ENCODE measurements at places on chromosomes 7 and 10.

DNA sequence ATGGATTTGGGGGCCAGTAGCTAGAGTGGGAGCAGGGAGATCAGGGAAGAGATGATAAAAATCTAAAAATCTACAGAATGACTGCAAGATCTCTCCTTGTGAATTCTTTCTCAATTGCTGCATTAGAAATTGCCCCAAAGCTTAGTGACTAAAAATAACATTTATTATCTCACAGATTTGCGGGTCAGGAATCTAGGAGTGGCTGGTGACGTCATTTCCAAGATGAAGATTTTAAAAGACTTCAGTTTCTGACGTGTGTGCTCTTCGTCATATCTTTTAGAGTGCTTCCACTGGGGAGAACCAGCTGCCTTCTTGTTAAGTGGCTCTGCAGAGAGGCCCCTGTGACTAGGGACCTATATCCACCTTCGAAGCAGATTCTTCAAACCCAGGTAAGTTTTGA, 112.6 kb downstream of the DGKI start:
- DNase-seq, result no peak

DNA sequence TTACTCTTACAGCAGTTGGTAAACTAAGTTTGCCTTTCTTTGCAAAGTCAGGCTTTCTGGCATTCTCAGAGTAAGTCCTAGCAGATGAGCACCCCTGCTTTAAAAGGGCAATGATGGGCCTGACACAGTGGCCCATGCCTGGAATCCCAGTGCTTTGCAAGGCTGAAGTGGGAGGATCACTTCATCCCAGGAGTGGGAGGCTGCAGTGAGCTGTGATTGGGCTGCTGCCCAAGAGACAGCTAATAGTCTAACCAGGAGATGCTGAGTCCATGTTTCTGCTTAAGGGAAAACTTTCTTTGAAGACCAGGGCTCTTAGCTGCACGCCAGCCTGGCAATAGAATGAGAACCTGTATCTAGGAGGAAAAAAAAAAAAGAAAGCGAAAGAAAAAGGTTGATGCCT, 100.2 kb upstream of the MPP7 start:
- no peak for DNase-seq

DNA sequence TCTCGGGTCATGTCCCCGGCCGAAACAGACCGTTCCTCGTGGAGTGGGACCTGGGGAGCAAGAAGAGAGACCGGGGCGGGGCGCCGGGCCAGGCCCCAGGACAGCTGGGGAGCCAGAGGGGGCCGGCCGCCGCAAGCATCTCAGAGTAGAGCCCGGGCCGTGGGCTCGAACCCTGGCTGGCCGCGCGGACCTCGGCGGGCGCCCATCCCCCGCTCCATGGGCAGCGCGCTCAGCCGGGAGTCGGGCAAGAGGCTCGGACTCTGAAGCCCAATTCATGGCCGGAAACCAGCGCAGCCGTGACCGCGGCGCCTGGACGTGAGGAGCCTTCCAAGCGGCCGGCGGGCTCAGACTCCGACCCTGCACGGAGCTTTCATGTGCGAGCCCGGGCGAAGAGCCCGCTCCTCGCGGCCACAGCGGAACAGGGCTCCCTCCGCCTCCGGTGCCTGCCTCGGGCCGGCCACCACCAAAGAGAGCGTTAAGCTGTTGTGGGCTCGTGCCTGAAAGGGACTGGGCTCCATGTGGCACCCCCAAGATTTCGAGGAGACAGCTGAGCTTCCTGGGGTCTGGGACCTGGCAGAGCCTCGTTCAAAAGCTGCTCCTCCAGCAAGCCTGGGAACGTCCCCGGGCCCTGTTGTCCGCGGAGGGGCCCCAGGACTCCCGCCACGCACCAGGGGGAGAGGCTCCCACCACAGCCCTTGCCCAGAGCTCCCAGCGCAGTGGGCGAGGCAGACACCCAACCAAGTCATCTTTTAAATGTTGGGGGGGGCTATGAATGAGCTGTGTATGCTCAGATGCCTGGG, 757 bp upstream of the GRID1 start:
- peak; percentile 65 for DNase-seq

DNA sequence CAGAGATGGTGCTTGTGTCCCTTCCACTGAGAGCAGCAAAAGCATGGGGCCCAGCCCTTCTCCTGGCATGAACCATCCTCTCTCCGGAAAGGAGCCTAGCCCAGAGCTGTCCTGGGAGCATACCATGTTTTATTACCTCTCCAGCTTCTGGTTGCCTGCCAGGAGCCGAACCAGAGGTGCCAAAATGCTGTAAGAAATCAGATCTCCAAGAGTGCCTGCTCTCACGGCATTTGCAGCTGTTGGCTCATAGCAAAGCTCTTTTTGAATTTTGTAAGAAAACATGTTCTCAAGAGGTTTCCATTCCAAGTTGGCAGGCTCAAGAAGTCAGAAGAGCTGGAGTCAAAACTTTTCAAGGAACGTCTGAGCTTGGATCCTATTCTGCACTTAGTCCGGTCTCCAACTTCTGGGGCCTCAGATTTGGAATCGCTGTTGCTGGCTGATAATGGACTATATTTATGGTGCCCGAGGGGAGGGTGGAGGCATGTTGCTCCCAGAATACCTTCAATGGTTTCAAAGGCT, 211.7 kb upstream of the MKI67 start:
- no peak for DNase-seq

DNA sequence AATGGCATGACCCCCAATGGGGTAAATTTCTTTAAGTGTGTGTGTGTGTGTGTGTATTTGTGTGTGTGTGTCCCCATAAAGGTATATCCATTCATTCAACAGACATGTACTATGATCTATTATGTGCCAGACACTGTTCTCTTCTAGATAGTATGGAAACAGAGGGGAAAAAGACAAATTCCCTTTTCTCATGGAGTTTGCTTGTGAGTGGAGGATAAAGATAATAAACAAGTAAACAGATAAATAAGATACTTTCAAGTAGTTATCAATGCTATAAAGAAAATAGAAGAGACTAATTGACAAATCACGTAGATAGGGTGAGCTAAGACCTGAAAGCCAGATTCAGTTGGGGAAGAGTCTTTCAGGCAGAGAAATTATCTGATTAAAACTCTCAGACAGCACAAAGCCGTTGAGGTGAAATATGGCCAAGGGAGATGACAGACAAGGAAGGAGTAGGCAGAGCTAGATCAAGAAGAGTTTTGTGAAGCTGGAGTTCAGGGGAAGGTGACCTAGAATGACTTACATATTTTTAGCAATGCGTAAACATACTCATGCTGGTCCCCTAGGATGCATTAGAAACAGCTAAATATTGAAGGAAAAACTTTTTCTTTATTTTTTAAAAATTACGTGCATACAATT, 45.2 kb upstream of the DMTF1 start:
- DNase-seq, result no peak

GRCh38 chr7:138756591-138757242, 41.1 kb upstream of the TMEM213 start:
- DNase-seq, result no peak

- no peak for DNase-seq
Observed at GRCh38 chr7:30572212-30572841, 22.4 kb upstream of the GARS1 start.

- no peak for DNase-seq
Observed at GRCh38 chr7:32102432-32102873, 32.2 kb upstream of the PDE1C start.

- DNase-seq, result no peak
Observed at GRCh38 chr10:119726676-119727261, 919 bp downstream of the INPP5F start.

- DNase-seq, result no peak
Observed at GRCh38 chr7:37018954-37019353, 294.7 kb upstream of the AOAH start.

GRCh38 chr7:33764752-33765451, 140.4 kb upstream of the BMPER start:
- no peak for DNase-seq

GRCh38 chr7:33558549-33559323, 346.6 kb upstream of the BMPER start:
- no peak for DNase-seq

DNA sequence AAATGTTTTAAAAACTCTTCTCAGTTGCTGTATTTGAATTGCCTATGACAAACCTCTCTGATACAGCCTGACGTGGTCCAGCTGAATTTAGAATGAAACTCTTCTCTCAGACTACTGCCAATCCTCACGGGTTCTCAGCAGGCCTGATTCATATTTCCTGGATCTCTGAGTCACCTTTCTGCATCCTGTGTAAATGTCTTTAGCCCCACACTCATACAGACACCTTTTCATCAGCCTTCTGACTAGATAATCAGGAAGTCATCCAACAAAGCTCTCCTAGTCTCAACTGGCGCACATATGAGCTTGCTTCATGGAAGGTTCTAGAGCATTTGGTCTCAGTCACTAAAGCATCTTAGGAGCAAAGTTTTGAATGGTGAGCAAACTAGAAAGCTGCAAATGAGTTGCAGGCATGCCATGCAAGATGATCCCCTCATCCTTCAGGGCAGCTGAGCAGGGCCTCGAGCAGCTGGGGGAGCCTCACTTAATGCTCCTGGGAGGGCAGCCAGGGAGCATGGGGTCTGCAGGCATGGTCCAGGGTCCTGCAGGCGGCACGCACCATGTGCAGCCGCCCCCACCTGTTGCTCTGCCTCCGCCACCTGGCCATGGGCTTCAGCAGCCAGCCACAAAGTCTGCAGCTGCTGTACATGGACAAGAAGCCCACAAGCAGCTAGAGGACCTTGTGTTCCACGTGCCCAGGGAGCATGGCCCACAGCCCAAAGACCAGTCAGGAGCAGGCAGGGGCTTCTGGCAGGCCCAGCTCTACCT, 182.8 kb downstream of the ARHGAP12 start:
- DNase-seq, result no peak

DNA sequence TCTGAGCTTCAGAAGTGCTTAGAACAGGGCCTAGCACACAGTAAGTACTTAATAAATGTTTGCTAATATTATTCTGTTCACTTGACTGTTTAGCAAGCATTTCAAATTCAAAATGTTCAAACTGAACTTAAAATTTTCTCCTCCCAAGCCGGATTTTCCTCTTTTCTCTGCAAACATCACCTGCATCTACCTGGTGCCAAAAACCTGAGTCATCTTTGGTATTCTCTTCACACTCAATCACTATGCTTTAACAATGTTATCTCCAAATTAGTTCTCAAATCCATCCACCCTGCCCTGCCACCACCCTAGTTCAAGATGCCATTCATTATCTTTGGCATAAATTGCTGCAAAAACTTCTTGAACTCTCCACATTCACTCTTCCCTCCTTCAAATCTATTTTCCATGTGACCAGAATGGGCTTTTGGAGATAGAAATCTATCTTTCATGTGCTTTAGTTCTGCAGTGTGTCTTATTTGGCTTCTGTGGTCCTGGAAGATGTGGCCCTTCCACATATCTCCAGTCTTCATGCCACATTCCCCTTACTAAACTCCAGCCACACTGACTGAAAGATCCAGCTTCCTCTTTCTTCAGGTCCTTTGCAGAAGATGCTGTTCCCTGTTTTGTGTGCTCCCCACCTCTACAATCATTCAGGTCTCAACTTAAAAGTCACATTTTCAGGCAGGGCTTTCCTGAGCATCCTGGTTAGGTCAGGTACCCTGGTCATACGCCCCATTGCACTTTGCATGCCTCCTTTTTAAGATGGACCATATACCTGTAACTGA, 2.0 kb downstream of the GGCT start:
- DNase-seq, result no peak

DNA sequence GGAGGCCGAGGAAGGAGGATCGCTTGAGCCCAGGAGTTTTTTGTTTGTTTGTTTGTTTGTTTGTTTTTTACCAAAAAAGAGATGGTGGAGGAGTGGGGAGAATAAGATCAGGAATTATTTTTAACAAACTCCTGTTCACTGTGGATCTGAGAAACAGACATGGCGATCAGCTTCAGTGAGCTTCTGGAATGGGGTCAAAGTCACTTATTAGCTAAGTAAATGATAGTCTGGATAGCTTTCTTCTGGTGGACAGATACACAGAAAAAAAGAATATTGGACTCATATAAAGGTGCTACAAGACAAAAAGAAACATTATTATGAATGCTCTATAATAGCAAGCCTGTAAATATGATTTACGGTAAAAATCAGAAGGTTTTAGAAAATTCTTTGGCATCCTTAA, 85.1 kb downstream of the POU6F2 start:
- no peak for DNase-seq

- DNase-seq, result no peak
Observed at GRCh38 chr7:120996333-120996987, 7.9 kb downstream of the CPED1 start.

DNA sequence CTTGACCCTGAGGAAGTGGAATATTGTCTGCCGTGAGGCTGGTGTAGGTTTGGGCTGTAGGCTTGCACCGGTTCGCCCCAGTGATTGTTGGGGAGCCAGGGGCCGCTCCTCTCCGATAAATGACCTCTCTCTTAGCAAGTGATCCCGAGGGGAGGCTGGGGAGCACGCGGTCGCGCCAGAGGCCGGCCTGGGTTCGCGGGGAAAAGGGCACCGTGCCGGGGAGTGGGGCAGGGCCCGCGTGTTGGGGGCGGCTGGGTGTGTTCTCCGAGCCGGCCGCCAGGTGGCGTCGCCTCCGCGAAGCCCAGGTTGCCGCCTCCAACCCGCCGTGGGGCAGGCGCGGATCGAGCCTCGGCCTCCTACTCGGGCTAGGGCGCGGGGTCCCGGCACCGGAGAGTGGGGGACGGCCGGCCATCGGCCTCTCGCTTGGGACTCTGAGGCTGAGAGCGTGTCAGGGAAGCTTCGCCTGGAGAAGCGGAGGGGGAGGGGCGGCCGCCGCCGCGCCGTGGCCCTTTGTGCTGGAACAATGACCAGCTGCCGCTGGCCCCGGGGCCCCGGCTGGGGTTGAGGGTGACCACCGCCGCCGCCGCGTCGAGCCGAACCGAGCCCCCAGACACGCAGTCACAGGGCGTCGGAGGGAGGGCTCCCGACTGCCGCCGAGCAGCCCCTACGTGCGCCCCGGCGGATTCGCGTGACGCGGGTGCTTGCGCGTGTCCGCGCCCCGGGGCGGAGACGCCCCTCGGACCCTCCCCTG, 442 bp upstream of the LZTS2 start:
- DNase-seq, result peak; percentile 93

DNA sequence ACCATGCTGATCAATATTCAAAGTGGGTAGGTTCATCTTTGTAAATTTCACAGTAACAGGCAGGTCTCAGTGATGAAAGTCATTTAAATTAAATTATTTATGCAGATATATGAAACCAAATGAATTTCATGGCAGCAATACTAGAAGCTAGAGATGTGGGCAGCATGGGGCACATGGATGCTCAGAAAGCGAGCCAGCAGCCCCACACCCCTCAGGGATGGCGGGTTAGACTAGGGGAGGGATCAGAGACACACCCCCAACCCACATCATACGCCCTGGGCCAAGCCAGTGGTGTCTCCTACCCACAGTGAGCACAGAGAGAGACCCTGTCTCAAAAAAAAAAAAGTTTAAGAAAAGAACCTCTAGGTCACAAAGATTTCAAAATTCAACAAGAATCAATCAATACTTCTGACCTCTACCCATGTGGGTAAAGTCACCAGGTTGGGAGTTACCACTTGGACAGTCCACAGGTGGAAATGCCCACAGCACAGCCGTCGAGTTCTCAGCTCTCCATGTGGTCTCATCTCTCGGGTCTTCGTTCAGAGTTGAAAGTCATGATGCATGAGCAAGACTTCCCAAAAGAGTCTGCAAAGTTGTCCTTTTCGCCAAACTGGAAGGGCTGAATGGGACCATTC, 79.3 kb upstream of the PPP2R2D start:
- DNase-seq, result peak; percentile 25
